Activated B cell treated with CpG ODN at 0.5 μM for 24 hours (primary cell): ENCODE measurements at places on chromosomes 3 and 15.

DNA sequence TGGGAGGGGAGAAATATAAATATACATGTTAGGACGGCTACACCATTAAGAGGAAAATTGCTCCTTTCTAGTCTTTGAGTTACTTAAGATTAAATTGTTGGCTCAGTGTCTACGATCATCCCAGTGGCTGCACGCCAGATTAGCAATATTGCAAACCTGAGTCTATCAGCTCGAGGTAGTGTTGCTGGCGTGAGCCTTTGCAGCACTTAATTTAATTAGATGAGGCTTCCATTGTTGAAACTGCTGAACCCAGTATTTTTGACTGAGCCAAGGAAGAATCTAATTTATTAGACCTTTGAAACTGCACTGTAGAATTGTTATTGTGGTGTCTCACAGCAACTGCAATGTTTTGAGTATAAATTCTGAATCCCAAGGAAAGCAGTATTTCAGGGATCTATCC, 782.4 kb upstream of the ROBO1 start:
- DNase-seq, result no peak

GRCh38 chr3:18989237-18989795, 159.0 kb upstream of the KCNH8 start:
- no peak for DNase-seq

DNA sequence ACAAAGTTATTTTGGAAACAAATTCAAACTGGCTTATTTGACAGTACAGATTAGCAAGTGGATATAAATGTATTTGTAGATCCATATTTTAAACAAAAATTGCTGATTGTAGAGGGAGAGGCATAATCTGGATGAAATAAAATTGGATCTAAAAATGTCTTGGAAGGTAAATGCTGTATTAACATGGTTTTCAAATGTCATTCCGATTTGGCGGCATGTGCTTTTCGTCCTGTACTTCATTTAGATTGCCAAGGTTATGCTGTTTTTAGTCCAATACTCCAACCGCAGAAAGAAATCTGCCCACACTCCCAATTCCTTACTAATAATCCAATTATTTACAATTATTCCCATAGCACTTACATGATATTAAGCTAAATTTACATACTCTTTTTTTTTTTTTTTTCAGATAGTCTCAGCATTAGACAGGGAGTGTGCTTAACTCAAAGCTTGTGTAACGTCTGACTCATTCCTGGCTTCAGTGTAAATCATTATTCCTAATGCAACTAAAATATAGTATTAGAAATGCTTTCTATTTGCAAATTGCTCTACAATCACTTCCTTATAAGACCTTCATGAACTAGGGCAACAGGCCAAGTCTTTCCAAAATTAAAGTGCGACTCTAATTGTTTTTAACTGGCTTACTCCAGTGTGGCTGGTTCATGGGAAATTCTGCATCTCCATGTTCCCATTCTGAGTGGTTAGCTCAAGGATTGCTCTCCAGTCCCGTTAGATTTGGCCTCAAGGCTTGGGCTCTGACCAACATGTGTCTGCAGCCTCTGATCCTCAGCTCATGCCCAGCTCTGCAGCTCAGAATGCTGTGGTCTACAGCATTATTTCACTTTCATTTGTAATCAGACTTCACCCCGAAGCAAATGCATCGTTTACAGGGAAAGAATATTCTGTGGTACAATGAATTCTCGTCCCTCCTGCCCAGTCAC, 103.9 kb downstream of the FBN1 start:
- DNase-seq, result no peak

DNA sequence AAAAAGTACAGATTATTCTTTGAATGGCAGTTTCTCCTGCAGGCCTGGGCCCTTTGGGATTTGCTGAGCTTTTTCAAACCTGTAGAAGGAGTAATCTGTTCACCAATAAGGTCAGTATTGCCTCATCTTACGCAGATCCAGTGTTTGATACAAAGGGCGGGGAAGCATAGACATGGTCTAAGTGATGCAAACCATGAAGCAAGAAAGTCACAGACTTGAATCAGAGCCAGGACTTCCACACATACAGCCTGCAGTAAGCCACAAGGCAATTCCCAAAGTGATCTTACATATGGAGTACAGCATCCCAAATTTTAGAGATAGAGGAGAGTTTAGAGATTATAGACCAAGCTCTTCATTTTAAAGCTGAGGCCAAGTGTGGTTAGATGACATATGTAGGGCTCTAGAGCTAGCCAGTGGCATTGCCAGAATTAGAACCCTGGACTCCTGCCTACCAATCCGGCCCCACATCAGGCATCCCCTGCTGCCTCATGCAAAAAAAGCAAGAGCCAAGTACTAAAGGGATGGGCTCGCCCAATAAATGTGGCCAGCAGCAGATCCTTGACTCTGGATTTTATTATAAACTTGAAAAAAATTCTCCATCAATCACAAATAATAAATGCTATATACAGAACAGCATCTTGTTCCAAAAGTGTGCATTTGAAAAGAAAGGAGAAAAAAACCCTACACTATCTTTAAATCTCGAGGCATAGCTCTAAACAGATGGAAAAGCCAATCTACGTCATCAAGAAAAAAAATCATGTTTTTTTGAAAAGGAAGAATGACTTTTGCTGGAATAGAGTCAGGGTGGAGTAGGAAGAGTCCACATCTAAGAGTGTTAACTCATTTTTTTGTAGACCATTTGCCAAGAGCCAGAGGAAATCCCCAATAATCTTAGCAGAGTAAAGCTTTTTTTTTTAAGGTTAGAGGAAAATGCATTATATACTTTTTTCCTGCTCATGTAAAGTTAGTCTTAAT, 24.0 kb downstream of the ABI3BP start:
- DNase-seq, result no peak

GRCh38 chr3:188077160-188077799, 76.7 kb upstream of the LPP start:
- no peak for DNase-seq

GRCh38 chr3:43015991-43016865, 37.1 kb downstream of the GASK1A start:
- no peak for DNase-seq

DNA sequence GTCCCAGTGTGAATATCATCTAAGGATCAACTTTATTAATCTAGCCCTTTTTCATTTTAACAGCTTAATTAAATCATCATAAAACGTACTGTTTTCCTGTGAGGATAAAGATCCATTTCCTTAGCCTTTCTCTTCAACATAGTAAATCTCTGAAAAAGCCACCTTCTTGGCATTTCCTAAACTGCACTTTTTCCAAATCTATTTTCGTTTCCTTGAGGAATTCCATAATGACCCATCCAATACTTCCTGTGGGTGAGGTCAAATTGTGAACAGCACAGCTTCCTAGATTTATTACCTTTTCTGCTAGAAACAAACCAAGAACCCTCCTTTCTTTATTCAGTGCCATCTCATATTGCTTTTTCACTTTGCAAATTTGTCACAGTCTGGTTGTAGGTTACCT, 129.4 kb upstream of the CNTN4 start:
- no peak for DNase-seq
